Activated naive CD4-positive, alpha-beta T cell treated with anti-CD3 and anti-CD28 coated beads, Interleukin-2, amount 50 U/mL, for 72 hours (primary cell): ENCODE measurements at places on chromosomes 6 and 20.

- DNase-seq, result no peak
Measured at GRCh38 chr6:158039178-158039557, 57.5 kb downstream of the SYNJ2 start.

GRCh38 chr20:21074605-21075336 is 31.4 kb downstream of the LINC00237 start:
- DNase-seq, result no peak

DNA sequence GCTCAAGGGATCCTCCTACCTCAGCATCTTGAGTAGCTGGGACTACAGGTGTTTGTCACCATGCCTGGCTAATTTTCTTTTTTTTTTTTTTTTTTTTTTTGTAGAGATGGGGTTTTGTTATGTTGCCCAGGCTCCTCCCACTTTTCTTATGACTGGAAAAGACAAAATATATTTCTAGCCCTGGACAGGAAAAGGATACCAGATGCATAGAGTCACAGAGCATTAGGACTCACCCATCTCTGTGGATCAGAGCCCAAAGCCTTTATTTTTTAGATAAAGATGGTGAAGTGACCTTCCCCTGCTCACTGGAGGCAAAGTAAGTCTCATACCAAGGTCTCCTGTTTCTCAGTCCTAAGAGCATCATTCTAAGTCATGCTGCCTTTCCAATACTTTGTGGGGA is 3.4 kb downstream of the TRIM10 start:
- DNase-seq, result no peak

- no peak for DNase-seq
Measured at GRCh38 chr6:3119040-3119723, 671 bp downstream of the BPHL start.

DNA sequence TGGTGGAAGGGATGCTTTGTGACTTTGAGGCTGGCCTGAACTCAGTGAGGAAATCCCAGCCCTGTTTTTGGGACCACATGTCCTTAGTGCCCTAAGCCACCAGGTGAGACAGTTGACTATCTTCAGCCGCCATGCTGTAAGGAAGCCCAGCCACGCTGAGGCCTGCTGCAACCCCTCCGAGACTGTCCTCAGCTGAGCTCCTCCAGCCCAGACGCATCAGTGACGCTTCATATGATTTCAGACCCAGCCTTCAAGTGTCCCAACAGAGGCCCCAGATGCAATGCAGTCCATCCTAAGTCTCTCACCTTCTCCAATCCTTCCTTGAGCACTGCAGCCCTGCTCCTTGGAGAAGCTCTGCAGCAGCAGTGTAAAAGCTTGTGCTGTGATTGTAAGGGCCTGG is 76.2 kb downstream of the NINL start:
- no peak for DNase-seq

DNA sequence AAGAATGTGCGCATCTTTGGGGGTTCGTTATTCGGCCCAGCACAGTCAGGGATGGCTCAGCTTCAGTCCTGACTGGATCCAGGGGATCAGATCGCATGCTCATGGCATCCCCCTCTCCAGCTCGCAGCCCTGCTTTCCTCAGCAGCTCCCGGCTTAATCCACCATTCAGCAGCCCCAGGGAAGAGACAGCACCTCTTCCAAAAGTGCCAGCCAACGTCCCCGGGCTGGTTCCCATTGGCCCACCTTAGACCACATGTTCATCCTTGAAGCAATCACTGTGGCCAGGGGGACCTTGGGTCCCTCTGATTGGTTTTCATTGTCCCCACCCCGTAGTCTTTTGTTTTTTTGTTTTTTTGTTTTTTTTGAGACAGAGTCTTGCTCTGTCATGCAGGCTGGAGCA is 188.7 kb downstream of the ZMYND8 start:
- DNase-seq, result no peak
